ENCODE measurements at places on chromosomes 13 and 19.

DNA sequence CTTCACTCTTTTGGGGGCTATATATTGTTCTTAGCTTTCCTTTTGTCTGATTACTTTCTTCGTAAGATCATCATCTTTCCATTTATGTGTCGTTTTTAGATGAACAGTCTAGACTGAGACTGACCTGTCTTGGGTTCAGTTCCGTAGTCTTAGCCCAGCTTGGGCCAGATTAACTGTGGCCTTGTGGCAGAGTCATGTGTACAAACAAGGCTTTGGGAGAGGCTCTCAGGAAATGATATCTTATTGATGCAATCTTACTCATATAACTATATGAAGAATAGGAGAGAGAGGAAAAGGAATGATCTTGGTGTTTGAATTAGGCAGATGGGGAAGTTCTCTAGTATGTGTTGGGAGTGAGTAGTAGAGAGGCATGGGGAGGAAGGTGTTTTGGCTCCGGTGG lies 6.8 kb upstream of the ERCC5 start:
- DNase-seq: no peak

DNA sequence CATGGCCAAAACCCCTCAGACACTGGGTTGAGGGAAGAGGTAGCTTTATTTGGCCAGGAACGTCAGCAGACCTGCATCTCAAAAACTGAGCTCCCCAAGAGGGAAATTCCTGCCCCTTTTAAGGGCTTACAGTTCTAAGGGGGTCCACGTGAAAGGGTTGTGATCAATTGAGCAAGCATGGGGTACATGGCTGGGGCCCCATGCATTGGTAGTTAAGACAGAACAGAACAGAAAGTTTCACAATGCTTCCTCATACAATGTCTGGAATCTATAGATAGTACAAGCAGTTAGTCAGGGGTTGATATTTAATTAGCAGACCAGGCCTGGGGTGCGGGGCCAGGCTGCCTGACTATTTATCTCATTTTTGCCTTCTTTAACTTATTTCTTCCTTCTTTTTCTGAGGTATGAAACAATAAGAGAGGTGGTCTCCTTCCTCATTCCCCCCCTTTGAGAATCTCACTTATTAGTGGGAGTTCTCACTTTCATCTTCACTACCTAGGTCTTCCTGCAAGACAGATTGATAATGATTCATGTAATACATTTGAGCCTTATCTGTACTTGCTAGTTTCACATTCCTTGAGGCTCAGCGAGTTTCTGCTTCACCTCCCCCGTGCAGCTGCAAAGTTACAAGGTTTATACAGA lies 84.8 kb downstream of the SLC25A15 start:
- DNase-seq: no peak

- DNase-seq: no peak
Observed at GRCh38 chr19:41221514-41222205, 2.6 kb downstream of the AXL start.

- no peak for DNase-seq
Observed at GRCh38 chr19:29328586-29328985, 115.6 kb upstream of the UQCRFS1 start.

- no peak for DNase-seq
Observed at GRCh38 chr13:36840718-36841250, 21.8 kb downstream of the RFXAP start.

DNA sequence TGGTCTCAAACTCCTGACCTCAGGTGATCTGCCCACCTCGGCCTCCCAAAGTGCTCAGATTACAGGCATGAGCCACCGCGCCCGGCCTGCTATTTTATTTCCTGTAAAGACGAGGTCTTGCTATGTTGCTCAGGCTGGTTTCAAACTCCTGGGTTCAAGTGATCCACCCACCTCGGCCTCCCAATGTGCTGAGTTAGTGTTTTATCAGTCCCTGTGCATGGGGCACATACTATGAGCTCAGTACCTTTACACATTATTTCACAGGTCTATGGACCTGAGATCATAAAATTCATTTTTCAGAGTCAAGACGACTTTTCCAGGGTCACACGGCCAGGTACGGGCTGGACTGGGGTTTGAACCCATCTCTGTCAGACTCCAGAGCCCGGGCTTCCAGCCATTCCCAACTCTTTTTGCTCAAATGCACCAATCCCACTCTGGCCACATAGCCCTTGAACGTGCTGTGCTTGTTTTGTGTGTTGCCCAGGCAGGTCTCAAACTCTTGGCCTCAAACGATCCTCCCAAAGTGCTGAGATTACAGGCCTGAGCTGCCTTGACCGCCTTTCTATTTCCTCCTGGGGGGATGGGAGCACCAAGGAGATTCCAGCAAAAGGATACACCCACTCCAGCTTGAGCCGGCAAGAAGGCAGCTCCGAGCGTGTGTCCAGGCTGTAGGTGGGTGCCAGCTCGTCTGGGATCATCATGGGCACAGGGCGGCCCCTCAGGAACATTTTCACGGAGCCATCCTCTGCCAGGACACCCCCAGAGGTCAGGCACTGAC lies 1.1 kb downstream of the EML2 start:
- no peak for DNase-seq

DNA sequence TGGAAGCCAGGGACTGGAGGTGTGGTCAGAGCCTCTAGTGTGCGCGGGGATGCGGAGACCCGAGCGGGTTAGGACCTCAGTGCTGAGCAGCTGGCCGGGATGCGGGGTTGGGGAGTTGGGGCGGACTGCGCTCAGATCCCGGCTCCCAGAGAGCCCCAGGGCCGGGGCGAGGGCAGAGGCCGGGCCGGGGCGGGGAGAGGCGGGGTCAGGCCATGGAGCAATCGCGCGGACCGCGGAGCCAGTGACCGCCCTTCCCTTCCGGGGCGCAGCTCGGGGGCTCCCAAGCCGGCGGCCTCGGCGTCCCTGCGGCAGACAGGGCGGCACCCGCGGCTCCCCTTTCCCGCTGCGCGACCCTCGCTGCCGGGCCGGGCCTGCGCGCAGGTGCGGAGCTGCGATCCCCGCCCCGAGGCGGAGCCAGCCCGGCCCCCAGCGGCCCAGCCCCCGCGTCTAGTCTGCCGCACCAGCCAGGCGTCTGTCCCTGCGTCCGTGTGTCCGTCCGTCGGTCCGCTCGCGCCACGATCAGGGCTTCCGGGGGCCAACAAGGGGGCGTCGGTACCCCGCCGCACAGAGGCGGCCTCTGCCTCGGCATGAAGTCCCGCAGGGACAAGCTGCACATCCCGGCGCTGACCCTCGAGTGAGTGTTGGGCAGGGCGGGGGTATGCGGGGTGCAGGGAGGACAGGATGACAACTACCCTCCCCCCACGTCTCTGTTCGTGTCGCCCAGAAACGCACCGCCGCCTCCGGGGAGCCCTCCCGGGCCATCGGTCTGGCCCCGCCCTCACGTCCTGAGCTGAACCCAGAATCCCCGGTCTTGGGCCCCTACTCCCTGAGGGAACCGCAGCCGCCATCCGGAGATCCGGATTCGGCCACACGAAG lies 12.4 kb downstream of the MAST3 start:
- DNase-seq: no peak

DNA sequence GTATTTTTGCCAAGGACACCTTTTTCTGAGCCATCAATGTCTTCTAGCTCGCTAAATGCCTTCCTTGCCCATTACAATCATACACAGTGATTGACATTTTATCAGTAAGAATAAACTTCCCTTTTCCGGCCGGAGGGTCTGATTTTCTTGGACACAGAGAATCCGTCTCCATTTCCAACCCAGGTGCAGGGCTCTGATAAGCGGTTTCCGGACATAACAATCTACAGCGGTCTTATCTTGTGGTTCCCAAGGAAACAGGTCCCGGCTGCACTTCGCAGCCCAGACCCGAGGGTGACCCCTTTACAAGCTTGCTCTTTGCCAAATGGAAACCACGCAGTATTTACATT lies 5.1 kb upstream of the ZNF77 start:
- no peak for DNase-seq

DNA sequence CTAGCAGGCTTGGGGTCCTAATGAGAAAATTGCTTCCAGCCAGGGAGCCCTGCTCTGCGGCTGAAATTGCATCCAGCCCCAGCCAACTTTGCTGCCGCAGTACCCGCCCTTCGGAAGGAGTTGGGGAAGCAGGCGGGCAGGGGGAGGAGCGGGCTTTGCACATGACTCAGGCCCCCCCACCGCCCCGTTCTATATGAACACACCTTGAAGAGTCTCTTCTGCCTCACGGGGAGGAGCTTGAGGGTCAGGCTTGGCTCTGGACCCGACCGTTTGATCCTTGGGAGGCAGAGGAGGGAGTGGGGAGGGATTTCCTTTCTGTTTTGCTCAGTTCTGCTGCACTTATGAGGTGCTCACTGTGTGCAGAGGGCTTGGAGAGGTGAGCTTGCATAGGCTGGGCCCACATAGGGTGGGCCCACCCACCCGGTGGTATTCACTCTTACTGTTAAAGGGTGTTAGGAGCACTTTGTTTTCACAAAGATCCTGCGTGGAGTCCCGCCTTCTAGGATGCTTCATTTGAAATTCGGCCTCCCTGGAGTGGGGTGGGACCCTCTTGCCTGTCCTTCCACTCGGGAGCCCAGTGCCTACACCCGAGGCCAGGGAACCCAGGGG lies 46.5 kb downstream of the LYL1 start:
- DNase-seq: peak; percentile 79

DNA sequence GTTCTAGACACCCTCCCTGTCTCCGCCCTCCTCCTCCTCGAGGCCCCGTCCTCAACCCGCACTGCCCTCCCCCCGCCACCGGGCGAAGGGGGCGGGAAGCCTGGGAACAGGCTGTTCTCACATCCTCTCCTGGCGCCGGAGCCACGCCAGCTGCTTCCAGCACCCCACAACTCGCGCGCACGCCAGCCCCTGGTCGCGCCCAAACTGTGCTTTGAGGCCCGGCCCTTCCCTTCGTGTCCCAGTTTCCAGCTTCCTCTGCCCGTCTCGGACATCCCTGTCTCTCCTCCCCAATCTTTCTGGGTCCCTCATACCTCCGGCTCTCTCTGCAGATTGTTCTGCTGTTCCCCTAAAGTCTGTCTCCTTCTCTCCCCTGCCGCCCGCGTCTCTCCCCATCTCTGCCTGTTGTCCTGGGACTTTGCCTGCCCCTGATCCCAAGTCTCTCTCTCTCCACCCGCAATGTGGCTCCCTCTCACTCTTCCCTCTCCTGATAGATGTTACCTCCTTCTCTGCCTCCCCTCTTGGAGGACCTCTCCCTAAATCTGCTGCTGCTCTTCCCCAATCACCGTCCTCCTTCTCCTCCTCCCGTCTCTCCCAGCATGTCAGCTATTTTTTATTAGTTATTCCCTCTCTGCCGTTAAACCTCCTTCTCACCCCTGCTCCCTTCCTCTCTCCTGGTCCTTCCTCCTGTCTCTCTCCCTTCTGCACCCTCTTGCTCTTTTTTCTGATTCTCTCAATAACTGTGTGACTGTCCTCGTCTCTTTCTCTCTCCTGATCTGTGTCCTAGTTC lies 14.2 kb downstream of the DPF1 start:
- DNase-seq: peak; percentile 64

- DNase-seq: no peak
Observed at GRCh38 chr19:19410553-19411550, 5.4 kb downstream of the GATAD2A start.

- no peak for DNase-seq
Observed at GRCh38 chr13:99277629-99278028, 19.4 kb upstream of the GPR18 start.

DNA sequence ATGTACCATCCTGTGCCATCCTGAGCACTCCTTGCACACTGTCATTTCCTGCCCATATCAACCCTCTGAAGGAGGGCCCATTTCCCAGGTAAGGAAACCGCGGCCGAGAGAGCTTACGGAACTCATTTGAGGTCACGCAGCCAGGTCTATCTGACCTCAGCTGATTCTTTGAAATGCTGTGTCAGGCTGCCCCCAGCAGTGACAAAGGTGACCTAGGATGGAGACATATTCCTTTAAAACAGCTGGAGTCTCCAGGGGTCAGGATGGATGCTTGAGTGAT lies 42.2 kb upstream of the VSTM2B start:
- no peak for DNase-seq

GRCh38 chr13:19561585-19561984 lies 253 bp upstream of the TPTE2 start:
- no peak for DNase-seq

DNA sequence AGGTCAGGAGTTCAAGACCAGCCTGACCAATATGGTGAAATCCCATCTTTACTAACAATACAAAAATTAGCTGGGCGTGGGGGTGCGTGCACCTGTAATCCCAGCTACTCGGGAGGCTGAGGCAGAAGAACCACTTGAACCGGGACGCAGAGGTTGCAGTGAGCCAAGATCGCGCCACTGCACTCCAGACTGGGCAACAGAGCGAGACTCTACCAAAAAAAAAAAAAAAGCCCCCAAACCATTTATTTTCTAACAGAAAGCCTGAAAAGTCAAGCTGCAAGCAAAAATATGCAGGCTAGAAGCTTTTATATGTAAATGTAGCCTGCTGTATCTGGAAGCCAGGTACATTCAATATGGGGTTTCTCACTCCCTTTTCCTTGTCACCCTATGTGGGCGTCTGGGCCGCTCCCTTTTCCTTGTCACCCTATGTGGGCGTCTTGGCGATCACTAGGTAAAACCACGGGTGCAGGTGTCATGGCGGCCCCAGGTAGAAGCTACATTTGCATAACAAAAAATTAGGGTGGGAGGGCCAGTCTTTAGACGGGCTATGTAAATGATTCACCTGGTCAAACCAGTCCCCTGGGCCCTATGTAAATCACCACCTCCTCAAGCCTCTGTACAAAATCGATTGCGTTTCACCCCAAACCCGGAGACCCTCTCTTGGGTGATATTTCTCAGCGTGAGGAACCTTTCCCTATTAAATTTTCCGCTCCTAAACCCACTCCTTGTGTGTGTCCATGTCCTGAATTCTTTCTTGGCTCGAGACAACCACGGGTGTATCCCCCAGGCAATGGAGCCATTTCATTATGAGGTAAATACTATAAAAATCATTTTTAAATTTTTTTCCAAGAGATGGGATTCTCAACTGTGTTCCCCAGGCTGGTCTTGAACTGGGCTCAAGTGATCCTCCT lies 2.1 kb downstream of the TRIM13 start:
- DNase-seq: no peak

DNA sequence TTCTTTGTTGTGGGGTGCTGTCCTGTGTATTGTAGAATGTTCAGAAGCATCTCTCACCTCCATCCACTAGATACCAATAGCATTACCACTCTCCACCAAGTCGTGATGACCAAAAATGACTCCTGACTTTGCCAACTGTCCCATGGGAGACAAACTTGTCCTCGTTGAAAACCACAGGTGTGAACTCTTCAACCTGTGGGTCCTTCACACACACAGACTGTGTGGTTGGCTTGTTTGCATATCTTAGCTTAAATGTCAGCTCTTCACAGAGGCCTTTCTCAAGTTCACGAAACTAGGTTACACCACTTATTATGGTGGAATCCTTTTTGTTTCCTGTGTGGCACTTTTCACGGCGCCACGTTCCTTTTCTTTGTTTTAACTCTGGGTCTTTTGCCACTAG lies 6.8 kb downstream of the GPC5 start:
- DNase-seq: no peak

DNA sequence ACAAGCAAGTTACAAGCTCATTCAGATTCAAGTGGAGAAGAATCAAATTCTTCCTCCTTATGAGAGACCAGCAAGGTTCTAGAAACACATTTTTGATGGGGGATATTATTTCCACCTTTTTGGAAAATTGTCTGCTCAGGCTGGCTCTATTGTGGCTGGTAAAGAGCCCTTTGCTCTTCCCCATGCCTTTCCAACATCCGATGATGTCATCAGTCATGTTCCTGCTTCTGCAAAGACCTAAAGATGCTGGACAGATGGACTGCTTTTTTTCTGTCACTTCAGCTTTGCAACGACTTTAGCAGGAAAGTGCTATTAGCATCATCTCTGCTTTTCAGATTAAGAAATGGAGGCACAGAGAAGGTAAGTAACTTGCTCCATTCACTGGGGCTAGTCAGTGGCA lies 4.2 kb downstream of the ADGRE3 start:
- no peak for DNase-seq
